ENCODE measurements at places on chromosomes 2 and 18. TPM values are rescaled to one million over a fixed set of nuclear protein-coding genes. Genes with fewer than 3 reads are reported as not detected.

- DNase-seq = no peak
Observed at GRCh38 chr18:64322189-64322588, 173.3 kb upstream of the LINC00305 start.

EMX1 gene
- not detected for total RNA-seq

DNA sequence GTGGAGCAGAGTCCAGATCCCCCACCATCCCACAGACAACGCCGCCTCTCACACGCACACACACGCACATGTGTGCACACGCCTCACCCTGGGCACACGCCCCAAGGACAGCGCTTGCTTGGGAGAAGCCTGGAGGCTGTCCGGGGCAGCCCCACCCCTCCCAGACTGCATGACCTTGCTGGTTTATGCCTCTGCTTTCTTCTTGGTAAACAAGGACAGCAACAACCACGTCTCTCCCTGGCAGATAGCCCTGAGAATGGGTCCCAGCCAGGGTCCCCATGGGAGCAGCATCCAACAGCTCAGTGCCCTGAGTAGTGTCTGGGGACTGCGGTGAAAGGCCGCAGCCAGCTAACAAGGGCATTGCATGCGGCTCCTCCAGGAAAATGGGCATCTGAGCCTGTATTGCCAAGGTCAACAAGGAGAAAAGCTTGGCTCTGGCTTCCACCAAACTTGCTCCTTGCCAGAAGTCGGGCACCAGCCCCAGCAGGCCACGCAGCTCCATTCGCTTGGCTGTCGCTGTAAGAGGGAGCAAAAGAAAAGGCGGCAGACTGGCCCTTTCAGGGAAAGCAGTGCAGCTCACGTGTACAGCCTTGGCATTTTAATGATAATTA, 234.6 kb downstream of the EIPR1 start:
- DNase-seq = no peak

TBR1 gene
- total RNA-seq = not detected

TANC1 gene
- total RNA-seq = 58.4 TPM

DNA sequence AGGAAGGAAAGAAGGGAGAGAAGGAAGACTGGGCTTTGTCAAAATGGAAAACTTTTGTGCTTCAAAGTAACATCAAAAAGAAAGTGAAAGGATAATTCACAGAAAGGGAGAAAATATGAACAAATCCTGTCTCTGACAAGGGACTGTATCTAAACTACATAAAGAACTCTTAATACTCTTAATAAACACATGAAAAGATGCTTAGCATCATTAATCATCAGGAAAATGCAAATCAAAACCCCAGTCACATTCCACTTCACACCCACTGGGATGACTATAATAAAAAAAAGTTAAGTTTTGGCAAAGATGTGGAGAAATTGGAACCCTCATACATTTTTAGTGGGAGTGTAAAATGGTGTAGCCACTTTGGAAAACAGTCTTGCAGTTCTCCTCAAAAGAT, 11.8 kb upstream of the ZFP36L2 start:
- no peak for DNase-seq

- DNase-seq = no peak
Observed at GRCh38 chr2:217843324-217843723, 159.5 kb downstream of the TNS1 start.

TEX44 gene
- not detected for total RNA-seq

DNA sequence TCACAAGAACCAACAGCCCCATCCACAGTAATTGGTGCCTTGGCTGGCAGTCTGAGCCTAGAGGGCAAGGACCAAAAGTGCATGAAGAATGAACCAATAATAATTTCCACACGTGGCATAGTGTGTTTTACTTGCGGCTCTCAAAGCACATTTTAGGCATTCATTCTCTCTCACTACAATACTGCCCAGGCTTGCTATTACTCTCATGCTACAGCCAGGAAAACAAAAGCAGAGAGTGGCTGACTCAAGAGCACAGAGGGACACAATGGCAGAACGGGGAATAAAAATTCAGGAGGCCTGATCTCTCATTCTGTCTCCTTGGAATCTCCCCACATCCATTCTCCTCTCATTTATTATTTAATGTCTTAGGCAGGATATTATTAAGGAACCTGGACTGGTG, 57.0 kb upstream of the NOL4 start:
- DNase-seq = no peak

FAP gene
- 14.4 TPM for total RNA-seq

UGT1A3 gene
- total RNA-seq = 0.16 TPM

KLF7 gene
- total RNA-seq = 21.0 TPM

DNA sequence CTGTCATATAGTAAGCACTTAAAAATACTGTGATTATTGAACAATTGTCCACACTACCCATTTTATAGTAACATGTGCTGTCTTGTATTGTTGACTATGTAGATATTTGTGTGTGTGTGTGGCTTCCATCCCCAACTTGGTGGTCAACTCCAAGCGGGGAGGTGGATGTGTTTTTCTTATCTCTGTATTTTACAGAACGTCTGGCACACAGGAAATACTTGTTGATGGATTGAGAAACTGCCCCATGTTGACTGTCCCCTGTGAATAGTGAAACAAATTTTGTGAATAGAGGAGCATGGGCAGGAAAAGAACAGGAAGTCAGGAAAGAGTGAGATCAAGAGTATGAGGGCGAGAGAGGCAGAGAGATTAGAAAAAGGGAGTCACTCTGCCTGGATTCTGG, 83.6 kb downstream of the CELF4 start:
- no peak for DNase-seq

GRCh38 chr2:30456106-30456505, 9.1 kb downstream of the LCLAT1 start:
- DNase-seq = no peak

GRCh38 chr2:83115606-83116005, 1343.5 kb downstream of the SUCLG1 start:
- no peak for DNase-seq

DNA sequence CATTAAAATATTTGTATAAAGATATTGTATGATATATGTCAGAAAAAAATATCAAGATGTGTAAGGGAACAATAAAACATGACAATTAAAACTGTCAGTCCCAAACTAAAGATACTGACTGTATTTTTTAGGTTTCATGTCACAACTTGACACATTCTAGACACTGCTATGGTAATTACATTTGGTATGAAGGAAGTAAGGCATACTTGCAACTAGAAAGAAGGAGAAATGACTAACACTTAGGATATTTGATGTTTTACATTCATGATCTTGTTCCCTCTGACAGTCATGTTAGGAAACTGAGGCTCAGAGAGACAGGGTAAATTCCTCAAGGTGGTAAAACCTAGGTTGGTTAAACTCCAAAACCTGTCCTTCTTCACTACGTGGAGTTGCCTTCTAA, 68.3 kb downstream of the TMEFF2 start:
- DNase-seq = no peak

GRCh38 chr18:45066210-45066609, 385.5 kb downstream of the SETBP1 start:
- DNase-seq = no peak

DNA sequence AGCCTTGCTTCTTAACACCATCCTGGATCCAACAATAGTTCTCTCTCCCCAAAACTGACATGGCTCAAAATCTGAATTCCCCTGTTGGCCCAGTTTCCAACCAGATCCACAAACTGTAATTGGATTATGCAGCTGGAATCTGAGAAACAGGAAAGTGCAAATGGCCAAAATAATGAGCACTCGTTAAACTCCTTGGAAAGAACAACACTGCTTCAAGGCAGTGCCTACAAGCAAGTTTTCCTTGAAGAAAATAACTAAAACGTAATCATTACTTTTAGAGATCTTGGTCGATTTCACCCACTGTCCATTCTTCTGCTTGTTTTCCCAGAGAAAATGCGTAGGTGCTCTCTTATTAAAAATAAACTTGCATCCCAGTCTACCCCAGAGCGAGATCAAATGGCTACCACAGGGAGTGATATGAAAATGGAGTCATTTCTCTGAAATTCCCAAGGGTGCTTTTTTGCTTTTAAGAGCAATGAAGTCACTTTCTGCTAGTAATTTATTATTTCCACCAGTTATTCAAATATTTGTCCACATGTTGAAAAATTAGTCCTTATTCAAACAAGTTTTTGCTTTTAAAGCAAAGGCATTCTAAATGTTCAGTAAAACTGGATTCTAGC, 264.2 kb downstream of the C1D start:
- no peak for DNase-seq

DNA sequence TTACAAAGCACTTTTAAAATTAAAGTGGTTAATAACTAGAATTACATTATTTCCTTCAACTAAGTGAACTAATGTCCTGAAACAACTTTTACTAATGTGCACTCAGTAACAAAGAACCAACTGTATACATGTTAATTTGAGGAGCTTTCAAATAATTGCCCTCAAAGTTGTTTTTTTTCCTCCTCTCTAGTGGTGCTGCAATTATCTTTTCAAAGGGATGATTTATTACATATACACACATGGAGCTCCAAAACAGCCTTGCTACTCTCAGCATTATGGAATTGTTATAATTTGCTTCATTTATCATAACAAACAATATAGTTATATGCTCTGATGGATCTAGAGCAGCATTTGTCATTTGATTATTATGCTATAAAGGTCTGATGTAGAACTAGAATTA, 246.3 kb upstream of the RASGRP3 start:
- no peak for DNase-seq

SPHKAP gene
- total RNA-seq = 0.66 TPM

DNA sequence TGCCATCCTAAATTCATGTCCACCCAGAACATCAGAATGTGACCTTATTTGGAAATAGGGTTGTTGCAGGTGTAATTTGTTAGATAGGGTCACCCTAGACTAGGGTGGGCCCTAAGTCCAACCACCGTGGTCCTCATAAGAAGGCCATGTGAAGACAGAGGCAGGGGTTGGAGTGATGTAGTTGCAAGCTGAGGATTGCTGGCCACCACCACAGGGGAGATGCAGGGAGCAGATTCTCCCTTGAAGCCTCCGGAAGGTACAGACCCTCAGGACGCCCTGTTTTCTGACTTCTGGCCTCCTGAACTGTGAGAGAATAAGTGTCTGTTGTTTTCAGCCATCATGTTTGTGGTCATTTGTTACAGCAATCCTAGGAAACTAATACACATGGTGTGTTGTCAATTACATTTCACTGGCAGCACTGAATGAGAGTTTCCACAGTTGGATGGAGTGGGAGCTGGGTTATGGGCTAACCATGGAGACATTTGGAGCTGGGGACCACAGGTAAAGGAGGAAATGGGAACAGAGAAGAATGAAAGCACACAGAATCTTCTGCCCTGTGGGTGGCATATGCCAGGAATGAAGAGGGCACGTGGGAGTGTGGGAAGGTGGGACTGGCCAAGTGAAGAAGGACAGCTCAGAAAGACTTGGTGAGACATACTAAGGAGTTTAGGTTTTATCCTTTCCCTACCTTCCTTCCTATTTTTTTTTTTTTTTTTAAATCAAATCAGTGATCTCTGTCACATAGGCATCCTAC, 266.0 kb downstream of the MYCN start:
- no peak for DNase-seq

UGT1A5 gene
- not detected for total RNA-seq

- no peak for DNase-seq
Observed at GRCh38 chr18:45482286-45482685, 133.0 kb upstream of the SLC14A2 start.

ROCK2 gene
- total RNA-seq = 181 TPM

DNA sequence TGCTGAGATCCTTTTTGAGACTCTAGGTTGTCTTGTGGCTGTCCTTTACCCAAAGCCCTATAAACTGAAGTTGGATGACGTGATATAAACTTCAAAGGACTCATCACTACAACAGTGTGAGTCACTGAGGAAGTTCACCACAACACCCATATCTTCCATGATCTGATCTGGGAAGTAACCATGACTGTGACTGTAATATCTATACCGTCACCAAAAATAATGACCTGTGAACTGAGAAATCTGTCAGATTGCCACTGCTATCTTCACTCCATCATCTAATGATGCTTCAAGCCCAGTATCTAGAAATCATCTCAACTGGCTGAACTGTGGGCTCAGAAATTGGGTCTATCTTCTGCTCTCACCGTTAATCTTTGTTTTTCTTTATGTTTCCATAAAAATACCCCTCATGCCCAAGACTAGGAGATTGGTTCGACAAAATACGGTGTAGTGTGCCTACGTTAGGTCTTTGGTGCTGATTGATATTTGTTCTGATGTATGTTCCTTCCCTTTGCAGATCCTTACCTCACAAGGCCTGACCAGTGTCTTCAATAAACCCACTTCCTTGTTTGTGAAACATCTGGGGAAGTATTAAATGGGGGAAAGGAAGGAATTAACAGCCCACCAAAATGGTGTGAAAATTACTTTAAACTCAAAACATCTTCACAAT, 78.2 kb downstream of the MYL12B start:
- DNase-seq = no peak

DNA sequence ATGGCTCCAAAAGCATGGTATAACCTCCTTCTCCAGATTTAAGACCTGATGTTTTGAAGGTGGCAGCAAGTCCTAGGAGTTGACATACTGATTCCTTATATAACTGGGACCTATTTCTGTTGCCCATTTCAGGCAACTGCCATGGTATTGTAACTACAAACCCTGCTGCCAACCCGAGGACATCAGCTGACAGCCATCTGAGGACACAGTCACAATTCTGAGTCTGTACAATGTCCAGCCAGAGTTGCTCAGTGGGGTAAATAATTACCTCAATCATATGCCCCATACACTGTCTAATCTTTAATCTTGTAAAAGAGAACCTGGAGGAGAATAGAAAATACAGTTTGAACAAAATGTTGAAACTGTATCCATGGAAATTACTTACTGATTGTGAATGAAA, 8.7 kb upstream of the GAREM2 start:
- DNase-seq = no peak

ORC2 gene
- 33.1 TPM for total RNA-seq

DNA sequence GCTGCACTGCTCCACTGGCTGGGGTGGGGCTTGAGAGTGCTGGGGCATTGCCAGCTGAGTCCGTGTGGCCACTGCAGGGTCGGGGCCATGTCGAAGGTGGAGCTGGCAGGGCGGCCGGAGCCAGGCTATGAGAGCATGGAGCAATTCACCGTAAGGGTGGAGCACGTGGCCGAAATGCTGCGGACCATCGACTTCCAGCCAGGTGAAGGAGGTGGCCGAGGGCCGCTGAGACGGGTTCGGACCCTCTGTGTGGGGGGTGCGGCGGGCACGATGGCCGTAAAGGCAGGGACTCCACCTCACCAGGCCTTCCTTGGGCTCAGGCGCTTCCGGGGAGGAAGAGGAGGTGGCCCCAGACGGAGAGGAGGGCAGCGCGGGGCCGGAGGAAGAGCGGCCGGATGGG, 2.1 kb downstream of the UCN start:
- no peak for DNase-seq

GRCh38 chr2:199147216-199147615, 310.5 kb downstream of the SATB2 start:
- DNase-seq = no peak

GRCh38 chr18:8286303-8286702, 322.9 kb upstream of the RAB12 start:
- DNase-seq = no peak

DNA sequence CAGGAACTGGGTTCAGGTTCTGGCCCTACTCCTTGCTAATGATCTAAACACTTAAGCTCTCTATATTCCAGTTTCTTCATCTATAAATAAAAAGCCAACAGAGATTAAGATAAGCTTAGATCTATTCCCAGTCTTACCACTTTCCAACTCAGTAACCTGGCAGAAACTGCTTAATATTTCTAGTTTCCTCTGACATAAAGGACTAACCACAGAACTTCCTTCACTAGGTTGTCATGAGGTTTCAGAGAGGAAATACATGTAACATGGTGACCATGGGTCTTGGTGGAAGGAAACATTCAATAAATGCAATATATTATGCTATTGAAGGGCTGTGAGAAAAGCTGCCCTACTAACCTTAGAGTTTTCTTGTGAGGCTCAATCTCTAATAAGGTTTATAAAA, 114.4 kb upstream of the PDE1A start:
- no peak for DNase-seq

RTN4 gene
- 201 TPM for total RNA-seq

GRCh38 chr2:21356857-21357255, 233.1 kb downstream of the TDRD15 start:
- no peak for DNase-seq
